ENCODE measurements at places on chromosomes 1 and 21.

DNA sequence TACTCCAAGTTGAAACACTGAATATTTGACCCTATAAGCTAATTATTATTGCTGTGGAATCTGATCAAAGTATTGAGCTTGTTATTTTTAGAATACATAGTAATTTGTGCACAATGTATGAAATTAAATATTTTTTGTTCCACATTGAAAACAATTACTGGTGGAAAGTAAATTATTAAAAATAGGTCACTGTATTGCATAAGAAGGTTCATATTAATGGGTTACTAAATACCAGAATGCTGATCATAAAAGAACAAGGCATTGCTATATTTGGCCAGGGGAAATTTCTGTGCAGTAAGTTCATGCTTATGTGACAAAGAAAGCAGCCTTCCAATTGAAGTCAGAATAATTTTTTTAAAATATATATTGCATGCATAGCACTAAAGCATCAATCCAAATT lies 159.4 kb downstream of the TPR start:
- H3K4me1 ChIP-seq = no peaks in the 10 kb centered on the region
- no peaks in the 10 kb centered on the region for H3K36me3 ChIP-seq
- no peak overlapping the region for H3K27ac ChIP-seq
- no peaks in the 10 kb centered on the region for H3K27me3 ChIP-seq
- DNase-seq = no peak

- no peaks in the 10 kb centered on the region for H3K4me1 ChIP-seq
- H3K4me3 ChIP-seq = no peak overlapping the region
- DNase-seq = no peak
- H3K36me3 ChIP-seq = peaks cover 13% of the 10 kb centered on the region
- no peak overlapping the region for H3K27ac ChIP-seq
- H3K27me3 ChIP-seq = no peaks in the 10 kb centered on the region
Measured at GRCh38 chr1:212007886-212008285, 27.5 kb downstream of the INTS7 start.

DNA sequence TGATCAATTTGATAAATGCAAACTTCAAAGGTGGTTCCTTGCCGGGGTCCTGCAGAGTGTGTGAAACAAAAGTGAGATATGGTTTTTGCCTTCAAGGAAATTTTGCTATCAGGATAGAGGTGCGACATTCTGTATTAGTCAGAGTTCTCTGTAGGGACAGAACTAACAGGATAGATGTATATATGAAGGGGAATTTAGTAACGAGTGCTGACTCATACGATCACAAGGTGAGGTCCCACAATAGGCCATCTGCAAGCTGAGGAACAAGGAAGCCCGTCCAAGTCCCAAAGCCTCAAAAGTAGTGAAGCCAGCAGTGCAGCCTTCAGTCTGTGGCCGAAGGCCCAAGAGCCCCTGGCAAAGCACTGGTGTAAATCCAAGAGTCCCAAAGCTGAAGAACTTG lies 157.0 kb downstream of the RYR2 start:
- H3K4me3 ChIP-seq = no peak overlapping the region
- no peaks in the 10 kb centered on the region for H3K27me3 ChIP-seq
- H3K4me1 ChIP-seq = peaks cover 4% of the 10 kb centered on the region

DNA sequence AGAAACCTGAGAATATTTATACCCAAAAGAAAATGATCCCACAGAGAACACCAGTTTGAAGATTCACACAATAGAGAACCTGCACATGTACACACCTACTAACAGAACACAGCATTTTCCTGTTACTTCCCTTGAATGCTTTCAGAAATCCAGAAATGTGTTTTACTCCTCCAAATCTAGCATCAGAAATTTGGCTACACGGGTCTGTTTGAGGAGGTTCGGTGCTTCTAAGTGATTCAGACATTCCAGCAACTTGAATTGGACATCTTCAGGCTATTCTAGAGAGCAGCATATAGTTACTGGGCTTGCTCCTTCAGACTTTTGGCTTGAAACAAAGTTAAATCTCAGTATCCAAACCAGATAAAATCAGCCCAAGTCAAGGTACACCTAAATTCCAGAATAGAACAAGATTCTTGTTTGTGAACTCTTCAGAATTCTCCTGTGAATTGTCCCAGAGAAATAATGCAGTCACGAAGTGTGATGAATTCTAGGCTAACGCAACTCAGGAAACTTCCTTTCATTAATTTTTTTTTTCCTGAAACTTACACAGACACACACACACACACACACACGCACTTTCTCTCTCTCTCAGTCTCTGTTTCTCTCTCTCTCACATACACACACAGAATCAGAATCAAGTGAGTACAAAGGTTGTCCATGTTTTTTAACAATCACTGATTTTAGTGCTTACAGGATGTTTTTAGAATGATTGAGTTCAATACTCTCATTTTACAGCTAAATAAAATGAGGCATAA lies 278.4 kb upstream of the SNX7 start:
- H3K4me3 ChIP-seq = no peak overlapping the region
- H3K27ac ChIP-seq = no peak overlapping the region
- H3K4me1 ChIP-seq = no peaks in the 10 kb centered on the region
- no peaks in the 10 kb centered on the region for H3K36me3 ChIP-seq
- H3K27me3 ChIP-seq = no peaks in the 10 kb centered on the region
- no peak for DNase-seq

GRCh38 chr1:54813485-54814125 lies 12.5 kb upstream of the TTC22 start:
- no peaks in the 10 kb centered on the region for H3K36me3 ChIP-seq
- peaks cover 4% of the 10 kb centered on the region for H3K4me1 ChIP-seq
- no peaks in the 10 kb centered on the region for H3K27me3 ChIP-seq
- DNase-seq = no peak
- no peak overlapping the region for H3K4me3 ChIP-seq

- H3K27me3 ChIP-seq = no peaks in the 10 kb centered on the region
- no peak for DNase-seq
- H3K27ac ChIP-seq = no peak overlapping the region
- peaks cover 6% of the 10 kb centered on the region for H3K4me1 ChIP-seq
Measured at GRCh38 chr1:94954263-94955220, 27.6 kb upstream of the CNN3 start.

DNA sequence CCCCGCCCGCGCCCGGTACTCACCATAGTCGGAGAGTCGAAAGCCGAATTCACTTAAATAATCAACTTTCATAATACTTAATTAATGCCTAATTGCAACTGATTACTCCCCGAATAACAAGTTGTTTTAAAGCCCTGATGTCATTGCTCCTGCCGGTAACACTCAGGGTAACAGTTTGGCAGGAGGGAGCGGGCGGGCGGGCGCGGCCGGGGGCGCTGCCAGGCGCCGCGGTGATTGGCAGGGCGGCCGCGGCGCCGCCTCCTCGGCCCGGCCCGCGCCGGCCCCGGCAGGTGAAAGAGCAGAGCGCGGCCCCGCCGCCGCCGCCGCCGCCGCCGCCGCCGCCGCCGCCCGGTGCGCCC lies 102.2 kb downstream of the CASZ1 start:
- H3K27ac ChIP-seq = no peak overlapping the region
- H3K36me3 ChIP-seq = no peaks in the 10 kb centered on the region
- no peak for DNase-seq

GRCh38 chr1:231387770-231388669 lies 34.1 kb downstream of the EGLN1 start:
- no peaks in the 10 kb centered on the region for H3K4me1 ChIP-seq
- H3K27me3 ChIP-seq = no peaks in the 10 kb centered on the region
- H3K4me3 ChIP-seq = no peak overlapping the region
- no peaks in the 10 kb centered on the region for H3K36me3 ChIP-seq

GRCh38 chr1:152461544-152461943 lies 47.5 kb upstream of the CRNN start:
- H3K4me1 ChIP-seq = no peaks in the 10 kb centered on the region
- no peaks in the 10 kb centered on the region for H3K36me3 ChIP-seq
- no peak overlapping the region for H3K27ac ChIP-seq
- H3K27me3 ChIP-seq = no peaks in the 10 kb centered on the region
- DNase-seq = peak; percentile 48

GRCh38 chr1:33819290-33819912 lies 44.5 kb upstream of the HMGB4 start:
- H3K4me3 ChIP-seq = no peak overlapping the region
- DNase-seq = no peak
- H3K27ac ChIP-seq = no peak overlapping the region
- H3K36me3 ChIP-seq = no peaks in the 10 kb centered on the region

DNA sequence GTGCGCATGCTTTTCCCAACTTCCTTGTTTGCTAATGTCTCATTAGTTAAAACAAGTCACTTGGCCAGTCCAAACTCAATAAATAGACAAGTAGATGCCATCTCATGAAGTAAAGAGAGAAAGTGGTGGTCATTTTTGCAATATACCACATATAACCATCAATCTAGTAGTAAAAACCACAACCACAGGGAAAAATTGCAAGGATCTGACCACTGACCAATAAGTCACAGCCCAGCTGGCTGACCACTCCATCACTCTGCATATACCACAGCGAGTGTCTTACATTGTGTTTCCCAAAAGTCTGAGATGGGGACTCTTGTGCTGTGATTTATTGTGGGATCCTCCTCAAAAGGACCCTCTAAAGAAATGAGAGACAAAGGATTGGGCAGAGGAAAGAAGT lies 76.0 kb downstream of the FH start:
- no peak for DNase-seq
- peaks cover 6% of the 10 kb centered on the region for H3K4me1 ChIP-seq
- H3K4me3 ChIP-seq = no peak overlapping the region
- H3K27me3 ChIP-seq = no peaks in the 10 kb centered on the region
- H3K36me3 ChIP-seq = no peaks in the 10 kb centered on the region

GRCh38 chr1:245255783-245256182 lies 101.0 kb downstream of the KIF26B start:
- H3K4me1 ChIP-seq = peaks cover 7% of the 10 kb centered on the region
- no peaks in the 10 kb centered on the region for H3K36me3 ChIP-seq
- no peak overlapping the region for H3K27ac ChIP-seq
- no peak for DNase-seq

GRCh38 chr1:183279835-183280234 lies 93.8 kb downstream of the LAMC2 start:
- no peak for DNase-seq
- H3K4me3 ChIP-seq = no peak overlapping the region
- peaks cover 23% of the 10 kb centered on the region for H3K4me1 ChIP-seq
- no peaks in the 10 kb centered on the region for H3K27me3 ChIP-seq

All from H1 (cell line).